ENCODE measurements at places on chromosomes 6 and 20. TPM values are rescaled to one million over a fixed set of nuclear protein-coding genes. Genes with fewer than 3 reads are reported as not detected.

The MED23 gene
- polyA plus RNA-seq, result 31.5 TPM

The SH3BGRL2 gene
- polyA plus RNA-seq, result 0.23 TPM

The UNC5CL gene
- 4.5 TPM for polyA plus RNA-seq

The ID4 gene
- not detected for polyA plus RNA-seq
